ENCODE measurements at places on chromosomes 12 and 14.

GRCh38 chr12:39685854-39686657, 66.5 kb upstream of the ABCD2 start:
- no peak for DNase-seq

DNA sequence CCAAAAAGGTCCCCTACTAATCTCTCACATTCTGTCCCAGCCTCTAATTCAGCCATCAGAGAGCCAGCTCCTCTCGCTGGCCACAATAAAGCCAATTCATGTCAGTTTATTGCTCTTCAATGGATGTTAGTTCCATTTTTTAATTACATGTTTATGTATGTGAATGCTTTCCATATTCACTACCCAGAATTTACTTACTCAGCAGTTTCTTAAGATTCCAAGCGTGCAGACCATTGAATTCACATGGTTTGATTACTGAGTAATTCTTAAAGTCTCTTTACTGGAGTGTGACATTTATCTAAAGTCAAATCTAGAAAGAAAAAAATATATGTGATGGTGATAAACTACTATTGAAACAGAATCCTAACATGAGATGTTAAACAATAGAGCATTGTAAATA, 102.2 kb downstream of the LLPH start:
- DNase-seq = no peak

GRCh38 chr14:71011479-71011878, 104.2 kb downstream of the PCNX1 start:
- DNase-seq = no peak

DNA sequence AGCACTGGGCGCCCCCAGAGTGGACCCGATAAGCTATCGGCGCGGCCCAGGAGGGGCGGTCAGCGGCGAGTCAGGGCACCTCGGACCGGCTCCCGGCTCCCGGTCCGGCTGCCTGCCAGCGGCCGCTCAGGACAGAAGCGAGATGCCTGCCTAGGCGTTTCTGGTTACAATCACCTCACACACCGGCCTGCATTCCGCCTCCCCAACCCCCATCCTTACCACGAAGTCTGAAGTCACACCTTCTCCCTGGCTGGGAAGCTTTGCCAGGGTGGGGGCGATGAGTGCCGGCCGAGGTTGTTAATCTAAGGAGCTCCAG, 42.6 kb upstream of the TBX5 start:
- no peak for DNase-seq

DNA sequence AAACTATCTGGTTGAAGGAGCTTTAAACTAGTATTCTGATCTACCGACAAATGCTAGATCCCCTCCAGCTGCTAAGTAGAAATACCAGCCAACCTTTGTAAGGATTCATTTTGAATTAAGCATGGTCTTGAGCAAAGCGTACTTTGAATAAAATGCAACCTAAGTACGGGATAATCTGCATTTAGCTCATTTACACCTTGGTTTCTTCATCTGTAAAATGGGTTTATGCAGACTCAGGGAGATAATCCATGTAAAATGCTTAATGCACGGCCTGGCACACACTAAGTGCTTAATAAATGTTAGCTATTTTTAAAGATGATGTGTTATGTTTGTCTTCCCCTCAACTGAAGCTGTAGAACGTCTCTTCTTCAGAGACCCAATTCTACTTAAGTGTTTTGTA, 15.9 kb downstream of the EGLN3 start:
- no peak for DNase-seq

- no peak for DNase-seq
Measured at GRCh38 chr12:127595506-127595905, 671.5 kb upstream of the TMEM132C start.

GRCh38 chr12:89225401-89225800, 126.9 kb downstream of the DUSP6 start:
- peak; percentile 89 for DNase-seq

DNA sequence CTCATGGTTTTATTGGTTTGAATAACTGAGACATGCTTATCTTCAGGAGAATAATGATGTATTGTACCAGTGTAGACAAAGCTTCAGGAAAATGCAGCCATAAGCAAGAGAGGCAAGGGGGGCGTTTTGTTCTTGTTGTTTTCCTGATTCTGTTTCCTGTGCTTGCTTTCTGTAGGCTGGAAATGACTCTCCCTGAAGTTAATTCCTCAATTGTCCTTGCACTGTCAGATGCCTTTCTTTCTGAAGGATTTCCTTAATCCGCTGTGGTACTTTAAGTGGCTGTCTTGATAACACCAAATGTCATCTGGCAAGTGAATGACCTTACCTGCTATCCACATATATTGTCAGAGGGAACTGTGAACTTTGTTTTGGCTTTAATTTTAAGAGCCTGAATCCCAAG, 220.0 kb downstream of the NEDD1 start:
- no peak for DNase-seq

- DNase-seq = no peak
Measured at GRCh38 chr14:44960146-44960545, 1.6 kb downstream of the KLHL28 start.

- DNase-seq = no peak
Measured at GRCh38 chr12:77236066-77236465, 170.7 kb upstream of the E2F7 start.

DNA sequence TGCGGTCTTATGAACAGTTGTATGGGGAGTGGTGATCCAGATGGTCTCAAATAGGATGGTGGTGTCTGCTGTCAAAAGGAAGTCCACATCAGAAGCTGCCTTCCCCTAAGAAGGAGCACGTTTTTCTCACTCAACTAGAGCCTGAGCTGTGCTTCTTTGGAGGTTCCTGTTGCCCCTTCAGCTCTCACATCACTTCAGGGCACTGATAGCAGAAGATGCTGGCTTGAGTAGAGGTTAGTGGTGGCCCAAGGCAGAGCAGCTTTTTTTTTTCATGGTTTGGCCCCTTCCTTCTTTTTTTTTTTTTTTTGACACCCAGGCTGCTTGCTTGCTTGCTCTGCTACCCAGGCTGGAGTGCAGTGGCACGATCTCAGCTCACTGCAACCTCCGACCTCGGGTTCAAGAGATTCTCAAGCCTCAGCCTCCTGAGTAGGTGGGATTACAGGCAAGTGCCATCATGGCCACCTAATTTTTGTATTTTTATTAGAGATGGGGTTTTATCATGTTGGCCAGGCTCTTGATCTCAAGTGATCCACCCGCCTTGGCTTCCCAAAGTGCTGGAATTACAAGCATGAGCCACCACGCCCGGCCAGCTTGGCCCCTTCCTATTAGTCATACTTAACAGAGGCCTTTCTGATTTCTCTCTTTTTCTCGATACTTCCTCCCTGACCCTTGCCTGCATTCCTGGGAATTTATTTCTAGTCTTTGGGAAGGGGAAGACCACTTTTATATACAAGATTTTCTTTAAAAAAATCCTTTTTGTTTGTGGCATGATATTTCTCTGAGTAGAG, 31.6 kb downstream of the KLRD1 start:
- DNase-seq = no peak

GRCh38 chr14:54322701-54323337, 74.0 kb upstream of the CDKN3 start:
- DNase-seq = no peak

DNA sequence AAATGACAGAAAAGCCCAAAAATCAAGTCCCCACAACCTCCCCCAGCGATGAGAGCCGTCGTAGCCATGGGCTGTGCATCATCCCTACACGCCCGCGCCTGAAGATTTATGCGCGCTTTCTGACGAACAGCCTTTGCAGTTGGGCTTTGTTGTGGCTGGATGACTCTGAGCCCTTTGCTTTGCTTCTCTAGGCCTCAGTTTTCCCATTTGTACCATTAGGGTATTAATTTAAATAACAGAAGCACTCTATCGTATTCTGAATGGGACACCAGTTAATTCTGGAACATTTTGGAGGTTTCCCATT, 24.2 kb downstream of the SFSWAP start:
- DNase-seq = no peak

GRCh38 chr14:24394275-24394674, 4.5 kb upstream of the NYNRIN start:
- DNase-seq = no peak

- no peak for DNase-seq
Measured at GRCh38 chr12:76714861-76715260, 49.1 kb upstream of the ZDHHC17 start.

GRCh38 chr12:15995801-15996200, 84.7 kb downstream of the DERA start:
- DNase-seq = no peak

DNA sequence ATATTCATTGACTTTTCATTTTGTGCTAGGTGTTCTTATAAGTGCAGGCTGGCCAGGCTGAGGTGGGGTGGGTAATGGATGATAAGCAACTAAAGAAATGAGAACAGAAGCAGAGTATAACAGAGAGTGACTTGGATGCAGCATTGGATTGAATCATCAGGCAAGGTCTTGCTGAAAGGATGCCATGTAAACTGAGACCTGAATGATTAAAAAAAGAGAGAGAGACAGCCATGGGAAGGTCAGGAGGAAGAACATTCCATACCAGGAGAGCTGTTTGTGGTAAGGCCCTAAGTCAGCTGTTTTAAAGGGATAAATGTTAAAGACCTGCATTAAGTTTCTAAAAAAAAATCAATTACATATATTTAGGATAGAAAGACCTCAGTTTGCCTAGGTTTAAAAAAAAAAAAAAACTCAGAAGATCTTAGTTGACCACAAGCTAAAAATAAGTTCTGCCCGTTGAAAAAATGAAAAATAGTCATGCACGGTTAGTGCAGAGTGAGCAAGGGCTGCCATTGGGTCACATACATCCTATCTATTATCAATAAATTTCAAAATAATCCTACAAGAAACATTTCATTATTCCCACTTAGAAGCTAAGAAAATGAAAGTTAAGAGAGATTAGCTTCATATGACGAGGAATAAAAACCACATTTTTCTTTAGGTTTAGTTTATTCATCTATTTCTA, 37.2 kb downstream of the IFNG start:
- DNase-seq = no peak

DNA sequence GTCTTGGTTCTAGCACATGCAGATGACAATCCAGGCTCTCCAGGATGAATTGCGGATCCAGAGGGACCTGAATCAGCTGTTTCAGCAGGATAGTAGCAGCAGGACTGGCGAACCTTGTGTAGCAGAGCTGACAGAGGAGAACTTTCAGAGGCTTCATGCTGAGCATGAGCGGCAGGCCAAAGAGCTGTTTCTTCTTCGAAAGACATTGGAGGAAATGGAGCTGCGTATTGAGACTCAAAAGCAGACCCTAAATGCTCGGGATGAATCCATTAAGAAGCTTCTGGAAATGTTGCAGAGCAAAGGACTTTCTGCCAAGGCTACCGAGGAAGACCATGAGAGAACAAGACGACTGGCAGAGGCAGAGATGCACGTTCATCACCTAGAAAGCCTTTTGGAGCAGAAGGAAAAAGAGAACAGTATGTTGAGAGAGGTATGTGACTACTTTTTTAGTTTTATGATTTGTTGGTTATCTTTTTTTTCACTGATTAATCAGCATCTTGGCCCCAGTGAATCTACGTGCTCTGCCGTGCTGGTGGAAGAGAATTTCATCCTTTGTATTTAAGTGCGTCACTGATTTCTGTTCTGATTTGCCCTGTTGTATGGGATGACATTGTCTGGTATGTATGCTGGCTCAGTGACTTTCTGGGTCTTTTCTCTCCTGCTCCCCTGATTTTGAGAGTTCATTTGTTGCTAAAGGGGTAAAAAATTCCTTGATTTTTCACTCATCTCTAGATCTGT, 92.3 kb downstream of the ERC1 start:
- DNase-seq = no peak

DNA sequence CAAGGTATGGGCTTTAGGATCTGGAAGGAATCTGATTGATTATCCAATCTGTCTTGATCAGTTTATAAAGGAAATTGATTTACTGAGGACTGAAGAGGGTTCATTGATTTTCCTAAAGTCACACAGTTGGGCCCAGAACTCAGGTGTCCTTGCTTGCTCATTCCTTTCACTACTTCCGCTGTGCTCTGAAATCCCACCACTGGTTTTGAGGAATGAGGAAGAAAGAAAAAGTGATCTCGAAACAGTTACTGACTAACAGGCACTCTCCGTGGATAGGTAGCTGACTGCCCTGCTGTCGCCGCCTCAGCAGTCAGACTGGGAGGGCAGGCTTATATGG, at the start of gene FITM1:
Gene FITM1 (plus strand): TSS at position 280 of the 337 bp plus-strand sequence. CDS start 905 bp downstream, outside the sequence.
- DNase-seq = no peak

DNA sequence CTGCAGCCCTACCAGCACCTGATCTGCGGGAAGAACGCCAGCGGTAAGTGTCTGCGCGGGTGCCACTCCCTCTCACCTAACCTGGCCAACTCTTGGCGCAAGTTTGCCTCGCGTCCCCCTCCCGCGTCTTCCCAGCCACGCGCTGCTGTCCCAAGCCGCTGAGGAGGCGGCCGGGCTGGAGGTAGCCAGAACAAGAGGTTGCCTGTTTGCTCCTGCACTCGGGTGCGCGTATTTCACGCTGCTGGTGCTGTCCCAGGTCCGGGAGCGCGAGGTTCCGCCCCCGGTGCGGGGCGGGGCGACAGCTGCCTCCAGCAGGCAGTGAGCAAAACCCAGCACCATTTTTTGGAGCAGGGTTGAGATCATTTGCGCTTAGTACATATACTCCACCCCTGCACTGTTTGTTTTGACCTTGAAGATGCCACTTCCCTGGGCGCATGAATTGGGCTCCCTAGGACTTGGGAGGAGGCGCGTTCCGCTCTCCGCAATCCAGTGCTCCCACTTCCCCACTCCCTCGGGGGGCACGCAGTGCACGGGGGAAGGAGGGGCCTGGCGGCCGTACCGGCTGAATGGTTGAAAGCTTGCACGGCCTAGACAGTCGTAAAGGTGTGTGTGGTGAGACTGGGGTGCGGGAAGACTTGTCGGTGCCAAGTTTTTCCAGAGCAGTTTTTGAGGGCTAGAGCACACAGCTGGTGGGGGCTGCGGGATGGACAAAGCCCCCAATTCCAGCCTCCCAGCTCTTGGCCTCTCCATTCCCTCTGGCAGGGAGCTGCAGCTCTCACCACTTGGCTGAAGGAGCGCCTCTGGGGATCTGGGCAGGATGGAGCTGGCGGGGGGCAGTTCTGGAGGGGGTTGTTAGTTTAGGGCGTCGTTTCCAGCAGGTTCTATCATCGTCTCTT, 226.9 kb upstream of the CRY1 start:
- DNase-seq = no peak

DNA sequence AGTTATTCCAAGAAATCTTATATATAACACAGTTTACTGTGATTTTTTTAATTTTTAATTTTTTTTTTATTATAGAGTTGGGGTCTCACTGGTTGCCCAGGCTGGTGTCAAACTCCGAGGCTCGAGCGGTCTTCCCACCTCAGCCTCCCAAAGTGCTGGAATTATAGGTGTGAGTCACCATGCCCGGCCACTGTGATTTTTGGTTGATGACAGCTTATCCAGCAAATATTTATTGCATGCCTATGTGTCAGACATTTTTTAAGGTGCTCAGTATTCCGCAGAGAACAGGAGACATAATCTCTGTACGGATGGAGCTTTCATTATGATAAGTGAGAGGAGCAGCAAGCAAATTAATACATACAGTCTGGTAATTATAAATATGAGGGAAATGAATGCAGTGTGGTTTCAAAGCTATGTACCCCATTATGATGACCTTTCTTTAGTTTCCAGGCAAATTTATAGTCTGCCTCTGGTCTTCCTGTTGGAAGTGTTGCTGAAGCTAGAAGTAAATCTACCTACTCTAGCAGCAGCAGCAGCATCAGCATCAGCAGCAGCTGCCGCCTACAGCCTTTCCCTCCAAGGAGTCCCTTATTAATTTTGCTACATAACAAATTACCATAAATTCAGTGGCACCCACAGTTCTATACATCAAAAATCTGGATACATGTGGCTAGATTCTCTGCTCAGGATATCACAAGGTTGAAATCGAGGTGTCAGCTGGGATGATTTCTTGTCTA, 32.3 kb downstream of the FRS2 start:
- DNase-seq = no peak
